Activated T-cell treated with anti-CD3 and anti-CD28 coated beads, Interleukin-2, amount 50 U/mL, for 24 hours (primary cell): ENCODE measurements at places on chromosomes 3 and 15.

- no peak for DNase-seq
These were observed 230.5 kb downstream of the NFKBIZ start for GRCh38 chr3:102079809-102080197.

- no peak for DNase-seq
These were observed 16.9 kb downstream of the ASTE1 start for GRCh38 chr3:131009698-131010097.

GRCh38 chr3:70072180-70072579, 72.6 kb downstream of the SAMMSON start:
- no peak for DNase-seq

- no peak for DNase-seq
These were observed 25.0 kb downstream of the PPCDC start for GRCh38 chr15:75048394-75048793.

GRCh38 chr15:61829514-61829889, 230.7 kb downstream of the VPS13C start:
- DNase-seq, result no peak
